ENCODE measurements at places on chromosomes 5 and 9.

GRCh38 chr9:97357056-97357455 lies 49.6 kb downstream of the CCDC180 start:
- H3K27ac ChIP-seq, result no peak overlapping the region
- H3K4me3 ChIP-seq, result no peak overlapping the region
- no peaks in the 10 kb centered on the region for H3K27me3 ChIP-seq
- no peak for DNase-seq
- H3K4me1 ChIP-seq, result peaks cover 36% of the 10 kb centered on the region

GRCh38 chr5:39624890-39625289 lies 200.1 kb upstream of the DAB2 start:
- no peaks in the 10 kb centered on the region for H3K27me3 ChIP-seq
- no peak overlapping the region for H3K4me3 ChIP-seq
- peaks cover 26% of the 10 kb centered on the region for H3K4me1 ChIP-seq
- H3K36me3 ChIP-seq, result no peaks in the 10 kb centered on the region

DNA sequence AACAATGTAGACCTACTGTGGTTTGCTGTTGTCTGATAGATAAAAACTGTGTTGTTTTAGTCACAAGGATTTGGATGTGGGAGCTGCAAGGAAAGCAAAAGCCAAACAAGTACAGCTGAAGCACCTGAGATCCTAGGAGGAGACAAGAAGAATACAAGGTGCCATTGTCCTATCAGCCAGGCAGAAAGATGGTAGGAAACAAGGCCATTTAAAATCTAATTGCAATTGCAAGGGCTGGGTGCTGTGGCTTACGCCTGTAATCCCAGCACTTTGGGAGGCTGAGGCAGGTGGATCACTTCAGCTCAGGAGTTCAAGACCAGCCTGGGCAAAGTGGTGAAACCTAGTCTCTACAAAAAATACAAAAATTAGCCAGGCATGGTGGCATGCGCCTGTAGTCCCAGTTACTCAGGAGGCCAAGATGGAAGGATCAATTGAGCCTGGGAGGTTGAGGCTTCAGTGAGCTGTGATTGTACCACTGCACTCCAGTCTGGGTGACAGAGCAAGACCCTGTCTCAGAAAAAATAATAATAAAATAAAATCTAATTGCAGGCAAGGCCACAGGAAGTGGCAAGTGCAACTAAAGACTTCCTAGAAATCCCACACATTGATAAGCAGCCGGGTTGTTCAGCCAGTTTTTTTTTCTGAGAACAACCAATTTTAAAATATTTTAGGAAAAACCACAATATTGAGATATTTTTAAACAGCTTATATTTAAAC lies 22.6 kb downstream of the DOCK8 start:
- DNase-seq, result no peak
- no peaks in the 10 kb centered on the region for H3K4me1 ChIP-seq
- H3K36me3 ChIP-seq, result no peaks in the 10 kb centered on the region
- no peaks in the 10 kb centered on the region for H3K27me3 ChIP-seq
- no peak overlapping the region for H3K4me3 ChIP-seq
- no peak overlapping the region for H3K27ac ChIP-seq

DNA sequence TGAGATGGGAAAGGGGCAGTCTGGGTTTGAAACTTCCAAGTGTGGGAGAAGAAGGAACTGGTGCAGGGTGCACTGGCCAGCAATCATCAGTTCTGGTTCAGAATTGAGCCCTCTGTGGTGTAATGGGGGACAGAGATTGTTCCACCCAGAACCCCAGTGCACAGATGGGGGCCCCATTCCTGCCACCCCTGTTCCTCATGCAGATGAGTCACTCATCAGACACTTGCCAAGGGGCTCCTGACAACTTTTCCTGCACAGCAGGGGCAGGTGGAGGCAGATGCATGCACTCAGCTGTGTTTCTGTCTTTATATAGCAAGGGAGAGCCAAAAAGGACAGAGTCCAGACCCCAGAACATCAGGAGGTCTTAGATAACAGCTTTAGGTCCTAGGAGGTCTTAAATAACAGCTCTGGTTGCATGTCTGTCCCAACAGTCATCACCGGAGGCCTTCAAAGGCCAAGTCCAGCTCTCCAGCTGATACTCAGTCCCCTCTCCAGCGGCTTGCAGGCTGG lies 252.9 kb downstream of the HSPA4 start:
- H3K27ac ChIP-seq, result no peak overlapping the region
- no peak for DNase-seq
- H3K27me3 ChIP-seq, result no peaks in the 10 kb centered on the region
- H3K4me1 ChIP-seq, result no peaks in the 10 kb centered on the region
- H3K36me3 ChIP-seq, result no peaks in the 10 kb centered on the region
- H3K4me3 ChIP-seq, result no peak overlapping the region

GRCh38 chr5:76388236-76388635 lies 14.8 kb upstream of the IQGAP2 start:
- H3K4me3 ChIP-seq, result no peak overlapping the region
- peaks cover 64% of the 10 kb centered on the region for H3K4me1 ChIP-seq
- no peaks in the 10 kb centered on the region for H3K36me3 ChIP-seq
- DNase-seq, result no peak
- H3K27ac ChIP-seq, result no peak overlapping the region

GRCh38 chr9:29648601-29649000 lies 2075.3 kb upstream of the C9orf72 start:
- no peaks in the 10 kb centered on the region for H3K27me3 ChIP-seq
- DNase-seq, result no peak
- no peaks in the 10 kb centered on the region for H3K4me1 ChIP-seq
- H3K4me3 ChIP-seq, result no peak overlapping the region

- no peak overlapping the region for H3K27ac ChIP-seq
- no peaks in the 10 kb centered on the region for H3K27me3 ChIP-seq
- H3K4me3 ChIP-seq, result no peak overlapping the region
- DNase-seq, result no peak
- H3K36me3 ChIP-seq, result no peaks in the 10 kb centered on the region
These were observed 80.4 kb downstream of the CAAP1 start for GRCh38 chr9:26812217-26812616.

DNA sequence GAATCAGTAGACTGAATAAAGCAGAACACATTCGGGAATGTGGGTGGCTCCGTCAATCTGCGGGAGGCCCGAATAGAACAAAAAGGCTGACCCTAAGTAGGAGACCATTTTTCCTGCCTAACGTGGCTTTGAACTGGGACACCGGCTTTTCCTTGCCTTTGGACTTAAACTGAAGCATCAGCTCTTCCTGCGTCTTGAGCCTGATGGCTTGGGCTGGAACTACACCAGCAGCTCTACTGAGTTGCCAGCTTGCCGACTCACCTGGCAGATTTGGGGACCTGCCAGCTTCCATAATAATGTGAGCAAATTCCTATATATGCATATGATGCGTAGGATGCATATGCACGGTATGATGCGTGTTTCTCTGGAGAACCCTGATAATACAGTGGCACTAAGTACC lies 111.3 kb downstream of the DAPK1 start:
- H3K4me1 ChIP-seq, result peaks cover 13% of the 10 kb centered on the region
- no peaks in the 10 kb centered on the region for H3K36me3 ChIP-seq
- no peaks in the 10 kb centered on the region for H3K27me3 ChIP-seq
- DNase-seq, result no peak
- H3K27ac ChIP-seq, result no peak overlapping the region

DNA sequence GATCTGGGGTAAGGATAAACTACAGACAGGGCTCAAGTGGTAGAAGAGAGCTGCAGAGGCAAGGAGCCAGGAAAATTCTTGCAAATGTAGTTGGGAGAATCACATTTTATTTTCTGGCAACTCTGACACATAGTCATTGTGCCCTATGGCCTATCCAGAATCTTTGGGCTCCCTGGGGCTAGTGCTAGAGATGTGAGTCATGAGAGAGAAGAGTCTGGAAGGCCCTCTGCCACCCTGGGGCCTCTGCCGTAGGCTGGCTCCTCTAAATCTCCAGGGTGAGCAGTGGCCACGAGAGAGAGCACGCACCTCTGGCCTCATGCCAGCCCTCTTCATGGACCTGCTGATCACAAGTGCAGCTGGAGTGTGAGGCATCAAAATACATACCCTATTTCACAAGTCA lies 74.3 kb upstream of the SSBP2 start:
- no peak overlapping the region for H3K27ac ChIP-seq
- H3K4me3 ChIP-seq, result no peak overlapping the region
- no peaks in the 10 kb centered on the region for H3K36me3 ChIP-seq
- H3K27me3 ChIP-seq, result no peaks in the 10 kb centered on the region
- no peaks in the 10 kb centered on the region for H3K4me1 ChIP-seq
- DNase-seq, result no peak

DNA sequence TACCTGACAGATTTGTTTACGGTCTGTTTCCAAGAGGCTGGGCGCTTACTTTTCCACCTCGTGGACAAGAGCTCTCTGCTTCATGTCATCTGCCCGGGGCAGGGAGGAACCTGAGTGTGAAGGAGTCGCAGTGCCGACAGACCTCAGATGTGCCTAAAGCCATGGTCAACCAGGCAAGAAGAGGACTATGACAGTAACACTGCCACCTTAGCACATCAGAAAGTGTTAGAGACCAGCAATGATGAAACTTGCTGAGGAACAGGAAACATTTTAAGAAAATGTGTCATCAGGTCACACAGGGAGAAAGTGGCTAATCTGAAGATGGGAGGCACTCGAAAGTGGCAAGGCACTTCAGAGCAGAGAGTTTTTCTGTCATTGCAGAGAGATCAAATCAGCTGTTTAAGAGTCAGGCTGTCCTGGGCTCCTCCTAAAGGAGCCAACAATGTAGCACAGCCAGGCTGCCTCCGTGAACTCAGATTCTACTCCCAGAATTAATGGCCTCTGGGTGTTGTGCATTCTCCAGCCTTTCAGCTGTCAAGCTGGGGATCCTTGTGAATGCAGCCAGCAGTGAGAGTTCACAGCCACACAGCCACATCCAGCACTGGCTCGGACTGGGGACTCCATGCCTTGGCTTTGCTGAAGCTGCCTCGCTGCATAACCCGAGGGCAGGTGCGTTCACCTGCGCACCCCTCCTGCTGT lies 94.6 kb downstream of the RAPGEF1 start:
- H3K27me3 ChIP-seq, result no peaks in the 10 kb centered on the region
- peaks cover 16% of the 10 kb centered on the region for H3K4me1 ChIP-seq
- DNase-seq, result no peak
- H3K36me3 ChIP-seq, result peaks cover 2% of the 10 kb centered on the region
- H3K27ac ChIP-seq, result no peak overlapping the region
- H3K4me3 ChIP-seq, result no peak overlapping the region

DNA sequence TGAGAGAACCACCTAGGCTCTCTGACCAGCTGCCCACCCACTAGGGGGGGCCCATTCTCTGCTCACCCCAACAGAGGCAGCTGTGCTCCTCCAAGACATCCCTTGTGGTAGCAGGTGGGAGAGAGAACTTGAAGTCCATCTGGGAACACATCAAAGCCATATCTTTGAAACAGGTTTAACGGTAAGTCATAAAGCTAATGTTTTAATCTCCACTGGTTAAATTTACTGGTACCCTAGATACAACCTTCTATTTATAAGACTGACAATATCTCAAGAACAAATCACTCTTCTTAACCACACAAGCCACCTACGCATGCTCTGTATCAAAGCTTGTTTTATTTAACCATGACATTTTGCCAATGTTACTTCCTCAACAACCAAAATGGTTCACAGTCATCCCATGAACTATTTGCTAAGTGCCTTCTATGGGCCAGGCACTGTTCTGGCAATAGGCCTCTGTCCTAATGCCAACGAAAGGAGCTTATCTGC lies 20.4 kb downstream of the AUH start:
- H3K36me3 ChIP-seq, result no peaks in the 10 kb centered on the region

DNA sequence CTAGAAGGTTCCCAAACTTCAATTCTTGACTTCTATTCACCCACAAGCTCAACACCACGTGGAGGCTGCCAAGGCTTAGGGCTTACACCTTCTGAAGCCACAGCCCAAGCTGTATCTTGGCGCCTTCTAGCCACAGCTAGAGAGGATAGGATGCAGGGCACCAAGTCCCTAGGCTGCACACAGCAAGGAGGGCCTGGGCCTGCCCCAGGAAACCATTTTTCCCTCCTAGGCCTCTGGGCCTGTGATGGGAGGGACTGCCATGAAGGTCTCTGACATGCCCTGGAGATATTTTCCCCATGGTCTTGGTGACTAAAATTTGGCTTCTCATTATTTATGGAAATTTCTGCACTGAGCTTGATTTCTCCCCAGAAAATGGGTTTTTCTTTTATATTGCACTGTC lies 112.5 kb downstream of the CPLANE1 start:
- DNase-seq, result no peak
- no peak overlapping the region for H3K4me3 ChIP-seq
- peaks cover 1% of the 10 kb centered on the region for H3K36me3 ChIP-seq
- H3K27ac ChIP-seq, result no peak overlapping the region
- no peaks in the 10 kb centered on the region for H3K27me3 ChIP-seq

- no peaks in the 10 kb centered on the region for H3K4me1 ChIP-seq
- no peak overlapping the region for H3K4me3 ChIP-seq
- no peaks in the 10 kb centered on the region for H3K36me3 ChIP-seq
These were observed 25.8 kb upstream of the TRIM32 start for GRCh38 chr9:116661037-116661954.

DNA sequence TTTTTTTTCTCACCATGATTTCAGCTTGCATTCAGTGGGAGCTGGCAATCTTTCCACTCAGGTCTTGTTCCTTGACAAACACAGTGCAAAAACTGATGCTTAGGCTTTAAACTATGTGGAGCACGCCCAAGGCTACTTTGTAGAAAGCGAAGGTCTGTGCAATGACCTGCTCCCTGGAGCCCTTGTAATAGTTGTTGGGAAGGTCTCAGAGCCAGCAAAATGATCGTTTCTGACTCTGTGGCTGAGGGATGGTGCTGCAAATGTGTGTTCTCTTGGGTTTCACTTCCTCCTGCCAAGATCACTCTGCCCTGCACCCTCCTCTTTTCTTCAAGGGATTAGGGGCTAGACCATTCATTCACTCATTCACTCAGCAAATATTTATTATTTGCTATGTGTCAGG lies 249.7 kb upstream of the MAP3K1 start:
- H3K27ac ChIP-seq, result no peak overlapping the region
- H3K27me3 ChIP-seq, result no peaks in the 10 kb centered on the region
- no peak overlapping the region for H3K4me3 ChIP-seq

- H3K4me3 ChIP-seq, result no peak overlapping the region
- H3K36me3 ChIP-seq, result no peaks in the 10 kb centered on the region
- peaks cover 40% of the 10 kb centered on the region for H3K4me1 ChIP-seq
- DNase-seq, result peak; percentile 42
- no peak overlapping the region for H3K27ac ChIP-seq
- H3K27me3 ChIP-seq, result no peaks in the 10 kb centered on the region
These were observed 123.7 kb upstream of the CPEB4 start for GRCh38 chr5:173764332-173765028.

DNA sequence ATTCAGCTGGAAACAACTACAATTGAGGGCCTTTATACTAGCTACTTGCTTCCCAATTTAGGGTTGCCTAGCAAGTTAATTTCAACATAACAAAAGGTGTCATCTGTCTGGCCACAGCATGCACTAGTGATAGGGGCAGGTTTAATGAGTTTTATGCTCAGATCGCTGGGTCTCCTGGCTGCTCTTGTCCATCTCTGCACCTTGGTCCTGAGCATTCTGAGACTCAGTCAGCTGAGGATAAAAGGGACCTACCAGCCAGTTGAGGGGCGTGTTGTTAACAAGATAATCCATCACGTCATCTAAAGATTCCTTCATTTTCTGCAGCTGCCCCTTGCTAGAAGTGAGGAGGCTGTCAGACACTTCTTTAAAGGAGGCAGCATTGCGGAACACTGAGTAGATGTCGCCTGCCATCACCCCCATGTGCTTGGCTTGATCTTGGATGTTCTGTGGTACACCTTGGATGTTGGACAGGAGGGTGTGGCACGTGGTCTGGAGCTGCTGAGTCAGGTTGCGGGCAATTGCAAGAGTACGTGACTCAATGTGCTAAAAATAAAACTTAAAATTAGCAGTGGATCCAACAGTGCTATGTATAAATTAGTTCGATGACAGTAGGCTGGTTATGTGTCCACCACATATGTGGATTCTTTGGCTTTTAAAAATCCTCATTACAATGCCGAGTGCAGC lies 11.0 kb downstream of the PLIN2 start:
- no peak for DNase-seq
- H3K4me3 ChIP-seq, result no peak overlapping the region
- H3K27ac ChIP-seq, result no peak overlapping the region
- H3K36me3 ChIP-seq, result peaks cover 3% of the 10 kb centered on the region
- no peaks in the 10 kb centered on the region for H3K4me1 ChIP-seq
